ENCODE measurements at places on chromosomes 13 and 19.

DNA sequence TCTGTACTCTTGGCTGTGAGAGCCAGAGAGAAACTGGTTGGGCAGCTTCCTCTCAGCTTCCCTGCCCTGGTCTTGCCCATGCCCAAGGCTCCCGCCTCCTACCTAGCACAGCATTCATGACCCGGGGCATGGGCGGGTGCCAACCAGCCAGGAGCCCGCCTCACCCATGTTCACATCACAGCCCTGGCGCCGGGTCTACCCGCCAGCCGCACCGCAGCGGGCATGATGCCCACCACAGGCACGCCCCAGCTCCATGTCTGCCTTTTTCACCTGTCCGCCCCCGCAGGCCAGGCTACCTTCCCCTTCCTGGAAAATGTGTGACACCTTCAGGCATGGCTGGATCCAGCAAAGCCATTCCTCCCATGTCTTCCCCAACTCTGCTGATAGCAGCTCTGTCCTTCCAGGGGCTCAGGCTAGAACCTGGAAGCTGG, 42.1 kb downstream of the PTPRS start:
- DNase-seq: no peak

DNA sequence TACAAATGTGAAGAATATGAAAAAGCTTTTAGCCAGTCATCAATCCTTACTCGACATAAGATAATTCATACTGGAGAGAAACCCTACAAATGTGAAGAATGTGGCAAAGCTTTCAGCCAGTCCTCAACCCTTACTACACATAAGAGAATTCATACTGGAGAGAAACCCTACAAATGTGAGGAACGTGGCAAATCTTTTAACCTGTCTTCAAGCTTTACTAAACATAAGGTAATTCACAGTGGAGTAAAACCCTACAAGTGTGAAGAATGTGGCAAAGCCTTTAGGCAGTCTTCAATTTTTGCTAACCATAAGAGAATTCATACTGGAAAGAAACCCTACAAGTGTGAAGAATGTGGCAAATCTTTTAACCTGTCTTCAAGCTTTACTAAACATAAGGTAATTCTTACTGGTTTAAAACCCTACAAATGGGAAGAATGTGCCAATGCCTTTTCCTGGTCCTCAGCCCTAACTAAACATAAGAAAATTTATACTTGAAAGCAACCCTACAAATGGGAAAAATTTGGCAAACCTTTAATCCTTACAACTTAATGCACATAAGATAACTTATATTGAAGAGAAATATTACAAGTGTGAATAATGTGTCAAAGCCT, 74.1 kb upstream of the ZNF681 start:
- no peak for DNase-seq

DNA sequence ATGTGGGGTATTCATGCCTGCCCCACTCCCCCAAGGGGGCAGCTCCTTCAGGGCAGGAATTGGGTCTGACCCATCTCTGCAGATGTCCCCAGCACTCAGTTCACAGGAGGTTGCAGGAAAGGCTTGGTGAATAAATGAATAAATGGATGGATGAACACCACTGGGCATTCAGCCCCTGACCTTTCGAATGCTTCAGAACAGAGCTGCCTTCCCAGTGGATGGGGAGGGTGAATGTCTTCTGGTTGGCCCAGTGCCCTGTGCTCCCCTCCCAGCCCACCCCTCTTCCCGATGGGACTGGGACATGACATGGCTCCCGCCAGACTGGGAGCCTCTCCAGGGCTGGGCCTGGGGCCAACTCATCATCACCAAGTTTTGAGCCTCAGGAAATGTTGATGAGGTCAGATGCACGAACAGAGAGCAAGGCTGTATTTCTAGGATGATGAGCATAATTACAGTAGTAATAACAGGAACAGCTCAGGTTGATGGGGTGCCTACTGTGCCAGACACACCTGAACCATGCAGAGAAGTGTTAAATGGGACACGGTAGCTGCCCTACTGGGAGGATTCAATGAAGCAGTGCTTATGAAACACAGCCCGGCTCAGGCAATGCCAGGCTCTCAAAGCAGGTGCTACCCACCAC, 25.7 kb downstream of the VRK3 start:
- DNase-seq: no peak

GRCh38 chr13:95239283-95239682, 62.0 kb downstream of the ABCC4 start:
- DNase-seq: no peak

- no peak for DNase-seq
These were observed 6.3 kb upstream of the MBD3 start for GRCh38 chr19:1598777-1599459.

DNA sequence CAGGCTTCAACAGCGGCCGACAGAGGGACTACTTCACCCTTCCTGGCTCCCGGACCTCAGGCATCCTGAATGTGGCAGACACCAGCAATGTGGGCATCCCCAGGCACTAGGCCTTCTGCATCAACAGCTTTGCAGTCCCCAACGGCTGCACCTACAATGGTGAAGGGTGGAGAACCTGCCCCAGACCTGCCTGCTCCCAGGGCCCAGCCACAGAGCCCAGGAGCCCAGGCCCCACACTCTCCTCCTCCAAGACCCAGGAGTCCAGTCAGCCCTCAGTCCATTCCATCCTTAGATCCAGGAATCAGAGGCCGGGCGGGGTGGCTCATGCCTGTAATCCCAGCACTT, 34.5 kb downstream of the HPN start:
- DNase-seq: no peak

DNA sequence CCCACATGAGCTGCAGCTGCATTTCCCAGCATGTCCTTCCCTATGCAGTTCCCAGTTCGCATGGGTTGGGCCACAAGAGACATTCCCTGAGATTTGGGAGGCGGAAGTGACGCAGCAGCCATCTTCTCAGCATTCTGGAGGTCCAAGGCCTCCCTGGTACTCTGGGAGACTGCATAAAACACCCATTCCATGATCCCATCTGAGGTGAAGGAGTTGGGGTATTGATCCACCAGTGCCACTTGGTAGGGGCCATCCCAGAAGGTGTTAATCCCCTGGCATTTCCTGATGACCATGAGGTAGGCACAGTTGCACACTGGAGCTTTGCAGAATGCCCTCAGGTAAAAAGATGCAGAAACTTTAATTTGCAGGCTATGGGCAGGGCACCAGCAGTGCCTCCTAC, 25.4 kb downstream of the POP4 start:
- no peak for DNase-seq

DNA sequence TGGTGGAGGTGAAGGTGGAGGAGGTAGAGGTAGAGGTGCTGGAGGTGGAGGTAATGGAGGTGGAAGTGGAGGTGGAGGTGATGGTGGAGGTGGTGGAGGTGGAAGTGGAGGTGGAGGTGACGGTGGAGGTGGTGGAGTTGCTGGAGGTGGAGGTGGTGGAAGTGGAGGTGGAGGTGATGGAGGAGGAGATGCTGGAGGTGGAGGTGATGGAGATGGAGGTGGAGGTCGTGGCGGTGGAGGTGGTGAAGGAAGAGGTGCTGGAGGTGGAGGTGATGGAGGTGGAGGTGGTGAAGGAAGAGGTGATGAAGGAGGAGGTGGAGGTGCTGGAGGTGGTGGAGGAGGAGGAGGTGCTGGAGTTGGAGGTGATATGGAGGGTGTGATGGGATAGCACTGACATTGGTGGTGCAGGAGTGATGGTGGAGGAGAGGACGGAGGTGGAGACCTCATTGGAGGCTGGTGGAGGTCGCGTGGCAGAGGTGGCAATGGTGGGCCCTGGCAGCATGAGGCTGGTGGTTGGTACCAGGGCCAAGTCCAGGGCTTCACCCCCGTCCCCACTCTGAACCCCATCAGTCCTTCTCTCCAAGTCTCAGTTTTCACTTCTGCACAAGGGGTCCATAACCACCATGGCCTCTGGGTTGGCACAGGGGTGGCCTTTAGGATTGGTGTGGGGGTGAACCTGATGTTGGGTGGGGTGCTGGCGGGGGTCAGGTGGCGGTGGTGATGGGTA, 15.8 kb downstream of the ONECUT3 start:
- no peak for DNase-seq

DNA sequence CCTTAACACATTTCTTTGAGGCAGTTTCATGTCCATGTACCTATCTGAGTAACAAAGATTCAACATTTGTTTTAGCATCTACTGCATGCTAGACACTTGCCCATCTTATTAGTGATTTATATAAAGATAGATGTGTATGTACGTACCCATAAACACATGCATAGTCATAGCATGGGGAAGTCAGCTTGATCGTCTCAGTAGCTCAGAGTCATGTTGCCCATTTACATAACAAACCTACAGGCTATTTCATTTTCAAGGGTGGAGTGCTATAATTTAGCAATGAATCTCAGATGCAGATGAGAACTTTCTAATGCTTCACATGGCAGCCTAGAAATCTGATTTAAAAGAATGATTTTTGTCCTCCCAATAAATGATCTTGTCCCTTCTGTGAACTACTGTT, 23.5 kb downstream of the FLT1 start:
- DNase-seq: no peak

DNA sequence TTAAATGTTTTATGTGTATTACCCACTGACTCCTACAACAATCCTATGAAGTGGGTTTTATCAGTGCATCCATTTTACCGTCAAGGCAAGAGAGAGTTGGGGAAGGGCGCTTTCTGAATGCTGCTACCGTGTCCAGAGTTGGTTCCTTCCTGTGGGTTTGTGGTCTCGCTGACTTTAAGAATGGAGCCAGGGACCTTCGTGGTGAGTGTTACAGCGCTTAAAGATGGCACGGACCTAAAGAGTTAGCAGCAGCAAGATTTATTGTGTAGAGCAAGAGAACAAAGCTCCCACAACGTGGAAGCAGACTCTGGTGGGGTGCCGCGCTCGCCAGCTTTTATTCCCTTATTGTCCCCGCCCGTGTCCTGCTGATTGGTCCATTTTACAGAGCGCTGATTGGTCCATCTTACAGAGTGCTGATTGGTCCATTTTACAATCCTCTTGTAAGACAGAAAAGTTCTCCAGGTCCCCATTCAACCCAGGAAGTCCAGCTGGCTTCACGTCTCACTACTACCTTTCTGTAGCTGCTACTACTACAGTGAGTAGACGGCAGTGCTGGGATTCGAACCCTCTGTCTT, 6.1 kb downstream of the OSCAR start:
- DNase-seq: no peak

- DNase-seq: peak; percentile 93
These were observed at the start of gene PDCD2L for GRCh38 chr19:34404109-34404909. Gene PDCD2L, plus strand, starts transcription at chr19:34404399. Its CDS starts 32 bp downstream, at chr19:34404431.

GRCh38 chr13:99484473-99484872, 16.8 kb upstream of the TM9SF2 start:
- DNase-seq: no peak

GRCh38 chr19:45320997-45321775, 1.5 kb downstream of the CKM start:
- DNase-seq: no peak

DNA sequence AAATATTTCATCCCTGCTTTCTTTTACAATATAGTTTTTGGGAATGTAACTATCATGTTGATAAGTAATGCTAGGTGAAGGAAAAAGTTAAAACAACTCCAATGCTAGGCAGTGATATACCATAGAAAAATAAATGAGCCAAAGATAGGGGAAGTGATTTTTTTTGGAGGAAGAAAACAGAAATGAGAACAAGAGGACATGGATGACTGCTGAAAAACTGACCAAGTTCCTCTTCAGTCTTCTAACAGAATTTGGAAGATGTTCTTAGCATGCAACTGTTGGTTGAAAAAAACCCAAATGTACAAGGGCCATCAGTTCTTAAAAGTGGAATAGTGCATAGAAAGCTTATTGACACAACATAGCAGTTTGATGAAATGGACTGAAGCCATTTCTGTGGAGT, 262.5 kb upstream of the STARD13 start:
- no peak for DNase-seq

- DNase-seq: no peak
These were observed 18.2 kb upstream of the COMP start for GRCh38 chr19:18809149-18809868.

GRCh38 chr13:39036212-39036611, 1.7 kb downstream of the PROSER1 start:
- DNase-seq: no peak

DNA sequence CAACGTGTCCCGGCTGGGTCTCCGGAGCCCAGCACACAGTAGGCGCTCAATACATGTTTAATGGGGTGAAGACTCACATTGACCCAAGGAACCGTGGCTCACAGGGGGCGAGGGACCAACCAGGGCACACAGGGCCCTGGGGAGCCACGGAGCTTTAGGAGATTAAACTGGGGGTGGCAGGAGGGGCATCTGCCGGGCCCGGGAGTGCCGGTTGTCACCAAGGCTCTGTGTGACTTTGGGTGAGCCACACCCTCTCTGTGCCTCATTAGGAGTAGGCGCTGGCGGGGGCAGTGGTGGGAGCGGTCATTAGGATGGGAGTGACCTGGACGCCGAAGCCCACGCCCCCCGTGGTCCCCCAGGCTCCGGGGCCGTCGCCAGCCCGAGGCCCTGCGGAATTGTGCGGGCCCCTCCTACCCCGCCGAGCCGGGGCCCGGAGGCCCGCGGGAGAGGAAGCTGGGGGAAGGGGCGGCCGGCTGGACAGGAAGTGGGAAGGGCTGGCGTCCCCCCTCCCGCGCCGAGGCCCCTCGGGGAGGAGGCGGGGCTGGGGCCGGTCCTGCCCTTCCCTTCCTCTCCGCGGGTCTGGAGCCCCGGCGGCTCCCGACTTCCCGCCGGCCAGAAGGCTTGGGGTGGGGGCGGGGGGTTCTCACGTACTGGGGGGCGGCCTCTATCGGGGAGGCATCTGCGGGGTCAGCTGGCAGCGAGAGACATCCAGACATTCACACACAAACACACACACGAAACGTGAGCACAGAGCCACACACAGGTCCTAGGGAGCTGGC, 1.8 kb upstream of the SSBP4 start:
- DNase-seq: no peak

DNA sequence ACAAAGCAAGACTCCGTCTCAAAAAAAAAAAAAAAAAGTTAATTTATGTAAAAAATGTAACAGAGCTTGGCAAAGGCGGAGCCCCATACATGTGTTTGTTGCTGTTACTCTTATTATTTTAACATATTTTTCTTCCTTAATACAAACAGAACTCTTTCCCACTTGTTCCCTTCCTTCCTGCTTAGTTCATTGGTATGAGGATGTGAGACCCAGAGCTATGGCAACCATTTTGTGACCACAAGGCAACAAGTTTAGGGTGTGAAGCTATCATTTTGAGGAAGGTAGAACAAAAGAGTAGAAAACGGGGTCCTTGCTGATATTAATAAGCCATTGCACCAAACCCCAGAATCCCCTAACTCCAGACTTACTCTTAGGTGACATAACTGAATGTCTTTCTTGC, 5.4 kb downstream of the IFNL1 start:
- DNase-seq: no peak

GRCh38 chr19:10510301-10510802, 6.9 kb downstream of the S1PR5 start:
- no peak for DNase-seq

Data from stimulated activated CD8-positive, alpha-beta memory T cell treated with anti-CD3 and anti-CD28 coated beads, Interleukin-12 subunit alpha, Interleukin-12 subunit beta, amount 100 ng/mL, for 1 hour (primary cell).